ENCODE measurements at places on chromosomes 13 and 19.

DNA sequence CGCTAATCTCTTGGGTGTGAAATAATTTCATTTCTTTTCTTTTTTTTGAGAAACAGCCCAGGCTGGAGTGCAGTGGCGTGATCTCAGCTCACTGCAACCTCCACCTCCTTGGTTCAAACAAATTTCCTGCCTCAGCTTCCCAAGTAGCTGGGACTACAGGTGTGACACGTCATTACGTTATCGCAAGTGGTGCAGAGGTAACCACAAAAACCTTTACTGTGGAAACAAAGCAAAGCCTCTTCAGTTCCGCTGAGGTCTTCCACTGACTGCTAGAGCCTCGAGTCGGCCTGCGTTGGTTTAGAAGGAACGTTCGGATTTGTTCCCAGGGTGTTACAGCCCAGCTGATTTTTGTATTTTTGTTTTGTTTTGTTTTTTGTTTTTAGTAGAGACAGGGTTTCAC lies 2.0 kb upstream of the ZNF784 start:
- DNase-seq: no peak

GRCh38 chr13:45082964-45083363 lies 37.3 kb upstream of the GTF2F2 start:
- no peak for DNase-seq

DNA sequence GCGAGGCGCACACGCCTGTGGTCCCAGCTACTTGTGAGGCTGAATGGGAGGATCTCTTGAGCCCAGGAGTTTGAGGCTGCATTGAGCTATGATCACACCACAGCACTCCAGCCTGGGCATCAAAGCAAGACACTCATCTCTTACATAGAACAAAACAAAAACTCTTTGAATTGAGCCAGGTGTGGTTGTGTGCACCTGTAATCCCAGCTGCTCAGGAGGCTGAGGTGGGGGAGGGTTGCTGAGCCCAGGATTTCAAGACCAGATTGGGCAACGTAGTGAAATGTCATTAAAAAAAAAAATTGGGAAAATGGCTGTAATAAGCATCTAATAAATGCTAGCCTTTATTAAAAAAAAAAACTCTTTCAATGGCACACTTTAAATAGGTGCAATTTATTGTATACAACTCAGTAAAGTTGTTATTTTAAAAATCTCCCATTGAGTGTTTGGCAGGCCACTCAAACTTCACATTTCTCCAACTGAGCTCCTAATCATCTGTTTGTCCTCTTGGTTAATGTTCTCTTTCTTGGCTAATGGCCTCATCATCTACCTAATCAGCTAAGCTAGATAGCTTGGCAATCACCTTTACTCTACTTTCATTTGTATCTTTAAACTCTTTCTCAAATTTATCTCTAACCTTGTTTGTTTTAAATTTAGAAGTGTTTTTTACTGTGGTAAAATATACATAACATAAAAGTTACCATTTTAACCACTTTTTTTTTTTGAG lies 28.1 kb upstream of the HMGB1 start:
- no peak for DNase-seq

DNA sequence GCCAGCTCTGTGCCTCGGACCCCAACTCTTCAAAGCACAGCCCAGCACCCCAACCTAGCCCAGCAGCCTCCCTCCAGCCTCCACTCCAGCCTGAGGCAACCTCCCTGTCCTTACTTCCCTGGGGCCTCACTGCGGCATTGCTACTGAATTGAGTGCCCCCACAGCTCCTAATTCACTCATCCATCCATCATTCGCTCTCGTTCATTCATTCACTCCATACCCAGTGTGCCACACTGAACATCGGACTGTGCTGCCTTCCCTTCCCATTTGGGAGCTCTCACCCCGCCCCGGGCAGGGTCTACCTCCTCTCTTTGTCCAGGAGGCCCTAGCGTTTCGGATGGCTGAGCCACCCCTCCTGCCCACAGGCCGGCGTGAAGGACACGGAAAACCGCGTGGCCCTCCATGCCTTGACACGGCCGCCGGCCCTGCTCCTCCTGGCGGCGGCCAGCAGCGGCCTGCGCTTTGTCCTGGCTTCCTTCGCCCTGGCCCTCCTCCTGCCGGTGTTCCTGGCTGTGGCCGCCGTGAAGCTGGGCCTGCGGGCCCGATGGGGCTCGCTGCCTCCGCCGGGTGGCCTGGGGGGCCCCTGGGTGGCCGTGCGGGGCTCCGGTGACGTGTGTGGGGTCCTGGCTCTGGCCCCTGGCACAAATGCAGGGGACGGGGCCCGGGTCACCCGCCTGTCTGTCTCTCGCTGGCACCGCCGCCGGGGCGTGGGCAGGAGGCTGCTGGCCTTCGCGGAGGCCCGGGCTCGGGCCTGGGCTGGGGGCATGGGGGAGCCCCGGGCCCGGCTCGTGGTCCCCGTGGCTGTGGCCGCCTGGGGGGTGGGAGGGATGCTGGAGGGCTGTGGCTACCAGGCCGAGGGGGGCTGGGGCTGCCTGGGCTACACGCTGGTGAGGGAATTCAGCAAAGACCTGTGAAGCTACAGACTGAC lies 1.3 kb downstream of the NAT14 start:
- DNase-seq: no peak

- DNase-seq: no peak
Observed at GRCh38 chr19:33616857-33617256, 4.9 kb upstream of the CHST8 start.

GRCh38 chr13:64273780-64274179 lies 2858.1 kb upstream of the PCDH20 start:
- no peak for DNase-seq

DNA sequence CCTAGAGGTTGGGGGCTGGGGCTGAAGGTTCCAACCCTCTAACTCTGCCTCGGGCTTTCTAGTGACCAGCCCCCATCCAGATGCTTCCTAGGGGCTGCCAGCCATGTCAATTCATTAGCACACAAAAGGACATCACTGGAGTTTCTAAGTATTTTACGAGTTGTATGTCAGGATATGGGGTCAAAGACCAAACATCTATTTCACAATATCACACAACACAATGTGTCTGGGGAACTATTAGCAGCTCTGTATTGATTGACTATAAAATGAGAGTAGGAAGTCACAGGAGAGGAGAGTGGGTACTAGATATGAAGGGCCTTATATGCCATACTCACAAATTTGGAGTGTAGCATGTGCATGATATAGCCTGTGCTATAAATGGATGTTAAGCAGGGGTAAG lies 42.1 kb downstream of the LPAR6 start:
- DNase-seq: no peak

DNA sequence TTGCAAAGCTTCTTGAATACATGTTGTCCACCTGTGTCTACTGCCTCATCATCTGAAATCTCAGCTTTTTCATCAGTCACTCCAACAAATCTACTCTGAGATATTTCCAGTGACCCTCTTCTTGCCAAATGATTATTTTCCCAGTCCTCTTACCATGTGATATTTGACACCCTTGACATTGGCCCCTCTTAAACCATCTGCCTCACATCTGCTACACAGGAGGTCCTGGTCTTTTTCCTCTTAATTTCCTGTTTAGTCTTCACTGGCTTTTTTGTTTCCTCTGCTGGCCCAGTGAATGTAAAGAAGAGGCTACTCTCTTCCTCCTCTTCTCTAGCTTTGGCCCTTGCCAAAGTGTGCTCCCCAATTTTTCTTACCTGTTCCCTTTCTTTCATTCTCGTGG lies 218.7 kb downstream of the DNAJC15 start:
- no peak for DNase-seq

- DNase-seq: no peak
Observed at GRCh38 chr19:39212375-39212742, 8.3 kb upstream of the SYCN start.

GRCh38 chr13:96898212-96898611 lies 96.1 kb downstream of the OXGR1 start:
- no peak for DNase-seq

GRCh38 chr19:19213426-19214158 lies 1.8 kb downstream of the NCAN start:
- no peak for DNase-seq

GRCh38 chr13:113765564-113765910 lies 6.5 kb downstream of the TMEM255B start:
- no peak for DNase-seq

DNA sequence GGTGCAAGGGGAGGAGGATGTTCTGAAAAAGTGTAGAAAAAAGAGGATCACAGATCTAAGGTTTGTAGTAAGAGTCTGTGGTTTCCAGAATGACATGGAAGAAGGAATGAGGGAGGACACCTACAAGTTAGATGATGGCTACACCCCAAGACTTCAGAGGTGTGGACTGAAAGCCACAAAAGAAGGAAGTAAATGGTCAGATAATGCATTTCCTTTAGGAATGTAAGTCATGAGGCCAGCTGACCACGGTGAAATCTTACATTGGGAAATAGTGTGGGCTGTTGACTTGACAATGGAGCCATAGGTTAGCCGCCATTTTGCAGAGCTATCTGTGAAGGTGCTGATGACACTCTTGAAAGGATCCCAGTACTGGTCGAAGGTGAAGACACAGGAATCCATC lies 25.3 kb upstream of the FBXO27 start:
- no peak for DNase-seq

DNA sequence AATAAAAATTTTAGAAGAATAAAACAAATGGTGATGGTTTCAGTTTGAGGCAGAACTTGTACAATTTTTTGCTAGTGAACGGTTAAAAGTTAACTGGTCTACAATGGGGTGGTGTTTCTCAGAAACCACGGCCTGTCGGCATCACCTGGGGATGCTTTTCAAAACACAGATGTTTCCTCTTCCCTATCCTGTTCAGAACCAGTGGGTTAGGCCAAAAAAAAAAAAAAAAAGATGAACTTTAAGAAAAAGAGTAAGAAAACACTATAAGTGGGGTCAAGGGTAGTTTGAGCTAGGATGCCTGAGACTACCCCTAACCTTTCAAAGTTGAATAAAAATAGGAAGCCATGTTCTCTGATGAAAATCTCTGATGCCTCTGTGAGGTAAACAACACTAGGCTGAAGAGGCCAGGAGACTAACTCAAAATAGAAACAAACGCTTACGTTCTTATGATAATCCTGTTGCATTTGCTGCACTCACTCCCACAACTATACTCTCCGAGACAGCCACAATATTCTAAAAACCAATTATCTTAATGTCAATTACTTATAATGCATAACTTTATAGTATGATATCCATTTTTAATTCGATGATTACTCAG lies 3.3 kb downstream of the MTIF3 start:
- no peak for DNase-seq

GRCh38 chr13:94163535-94163934 lies 315.9 kb downstream of the DCT start:
- no peak for DNase-seq

DNA sequence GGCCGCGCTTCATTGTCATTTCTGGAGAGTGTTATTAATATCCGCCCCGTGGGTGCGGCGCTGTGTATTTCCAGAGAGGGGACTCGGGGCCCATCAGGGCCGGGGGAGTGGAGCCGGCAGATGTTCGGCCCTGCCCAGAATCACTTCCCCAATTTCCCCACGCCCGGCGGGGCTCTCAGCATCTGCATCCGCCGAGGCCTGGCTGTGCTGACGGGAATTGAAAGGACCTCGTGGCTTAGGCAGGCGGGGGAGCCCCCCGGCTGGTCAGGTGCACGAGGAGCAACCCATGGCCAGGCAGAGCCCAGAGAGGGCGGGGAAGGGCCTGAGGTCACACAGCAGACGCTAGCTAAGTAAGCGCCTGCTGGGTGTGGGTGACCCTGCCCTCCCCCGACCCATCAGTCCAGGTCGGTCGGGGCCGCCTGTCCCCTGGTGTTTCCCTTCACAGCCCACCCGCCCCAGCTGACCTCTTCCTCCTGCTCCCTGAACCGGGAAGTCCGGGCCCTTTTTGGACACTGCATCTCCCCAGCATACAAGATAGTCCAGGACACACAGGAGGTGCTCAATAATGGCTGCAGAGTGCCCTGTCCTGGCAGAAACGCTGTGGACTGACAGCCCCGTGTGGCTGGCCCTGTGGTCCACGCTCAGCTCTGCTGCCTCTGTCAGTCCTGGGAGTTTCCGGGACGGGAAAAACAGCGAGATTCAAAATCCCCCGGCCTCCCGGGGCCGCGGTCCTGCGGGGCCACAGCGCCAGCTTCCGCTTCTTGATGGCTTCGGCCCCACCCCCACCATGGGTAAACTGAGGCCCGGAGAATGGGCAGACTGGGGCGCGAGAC lies 22.1 kb downstream of the ARID3A start:
- no peak for DNase-seq
